ENCODE measurements at places on chromosomes 16 and 17.
A peak's percentile ranks its signal among the peaks of the same experiment; 100 is the strongest.

DNA sequence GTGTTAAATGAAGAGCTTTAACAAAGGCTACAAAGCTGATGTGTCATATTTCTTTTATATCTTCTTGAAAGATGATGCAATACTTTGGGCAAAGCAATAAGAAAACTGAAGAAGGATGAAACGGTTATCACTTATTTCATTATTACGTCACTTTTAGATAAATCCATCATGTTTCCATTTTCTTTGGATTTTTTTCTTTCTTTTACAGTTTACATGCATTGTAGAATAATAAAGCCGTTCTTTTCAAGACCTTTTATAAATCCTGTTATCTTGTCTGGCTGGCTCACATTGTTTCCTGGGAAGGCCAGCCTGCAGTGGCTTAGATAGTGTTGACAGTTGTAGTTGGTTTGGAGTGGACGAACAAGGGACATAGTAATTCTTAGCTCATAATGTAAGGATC lies 28.9 kb downstream of the TANC2 start:
- no peak for DNase-seq

DNA sequence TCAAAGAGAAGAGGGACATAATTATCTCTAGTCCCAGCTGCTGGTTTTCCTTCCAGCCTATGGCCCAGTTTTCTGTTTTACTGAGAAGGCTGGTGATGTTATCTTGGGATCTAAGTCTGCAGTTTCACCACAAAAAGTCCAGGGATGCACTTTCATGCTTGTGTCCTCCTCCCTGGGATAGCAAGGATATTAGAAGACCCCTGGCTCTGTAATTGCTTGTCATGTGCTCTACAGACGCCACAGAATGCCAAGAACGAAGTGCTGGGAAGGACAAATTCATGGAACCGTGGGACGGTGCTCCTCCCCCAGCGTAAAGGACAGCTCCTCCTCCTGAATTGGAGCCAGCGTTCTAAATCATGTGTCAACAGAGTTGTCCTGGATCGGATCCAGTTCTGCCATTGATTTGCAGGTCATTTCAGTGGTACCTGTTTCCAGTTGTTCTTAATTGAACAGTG lies 8.6 kb downstream of the MAPT start:
- DNase-seq = no peak

DNA sequence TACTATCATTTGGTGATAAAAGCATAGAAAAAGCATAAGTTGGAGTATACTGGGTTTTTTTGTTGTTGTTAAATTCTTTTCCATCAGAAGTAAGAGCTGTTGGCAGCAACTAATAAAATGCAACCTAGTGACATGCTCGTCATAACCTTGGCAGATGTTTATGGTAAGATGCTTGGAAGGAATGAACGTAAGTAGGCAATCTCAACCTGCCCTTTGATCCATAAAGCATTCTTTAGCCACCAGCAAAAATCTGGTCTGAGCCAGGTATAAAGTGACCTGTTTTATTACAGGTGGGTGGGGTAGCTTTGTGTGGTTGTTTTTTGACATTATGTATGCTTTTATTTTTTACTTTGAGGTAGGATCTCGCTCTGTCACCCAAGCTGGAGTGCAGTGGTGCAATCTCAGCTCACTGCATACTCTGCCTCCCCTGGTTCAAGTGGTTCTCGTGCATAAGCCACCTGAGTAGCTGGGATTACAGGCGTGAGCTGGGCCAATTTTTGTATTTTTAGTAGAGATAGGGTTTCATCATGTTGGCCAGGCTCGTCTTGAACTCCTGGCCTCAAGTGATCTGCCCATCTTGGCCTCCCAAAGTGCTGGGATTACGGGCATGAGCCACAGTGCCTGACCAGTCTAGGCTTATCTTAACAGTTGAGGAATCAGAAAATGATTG lies 22.0 kb downstream of the WSB1 start:
- DNase-seq = no peak

- no peak for DNase-seq
Observed at GRCh38 chr16:4785758-4786433, 2.2 kb downstream of the SEPTIN12 start.

DNA sequence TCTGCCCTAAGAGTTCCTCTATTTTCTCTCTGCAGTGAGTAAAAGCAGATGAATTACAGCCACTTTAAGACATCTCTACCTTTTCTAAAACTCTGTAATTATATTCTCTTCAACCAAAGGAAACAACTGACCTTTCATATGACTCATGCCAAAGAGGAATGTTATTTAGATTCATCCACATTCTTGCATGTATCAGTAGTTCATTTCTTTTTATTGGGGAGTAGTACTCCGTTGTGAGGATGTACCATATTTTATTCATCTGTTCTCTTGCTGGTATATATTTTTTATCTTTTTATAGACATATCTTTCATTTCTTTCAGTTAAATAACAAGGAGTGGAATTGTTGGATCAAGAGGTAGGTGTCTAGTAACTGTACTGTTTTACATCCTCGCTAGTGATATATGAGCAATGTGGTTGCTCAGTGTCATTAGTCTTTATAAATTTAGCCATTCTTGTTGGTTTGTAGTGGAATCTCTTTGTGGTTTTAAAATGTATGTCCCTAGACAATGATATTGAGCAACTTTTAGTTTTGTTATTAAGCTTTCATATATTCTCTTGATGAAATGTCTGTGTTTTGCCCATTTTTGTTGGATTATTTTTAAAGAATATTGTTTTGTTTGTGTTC lies 7.8 kb upstream of the MYH8 start:
- DNase-seq = peak; percentile 60

DNA sequence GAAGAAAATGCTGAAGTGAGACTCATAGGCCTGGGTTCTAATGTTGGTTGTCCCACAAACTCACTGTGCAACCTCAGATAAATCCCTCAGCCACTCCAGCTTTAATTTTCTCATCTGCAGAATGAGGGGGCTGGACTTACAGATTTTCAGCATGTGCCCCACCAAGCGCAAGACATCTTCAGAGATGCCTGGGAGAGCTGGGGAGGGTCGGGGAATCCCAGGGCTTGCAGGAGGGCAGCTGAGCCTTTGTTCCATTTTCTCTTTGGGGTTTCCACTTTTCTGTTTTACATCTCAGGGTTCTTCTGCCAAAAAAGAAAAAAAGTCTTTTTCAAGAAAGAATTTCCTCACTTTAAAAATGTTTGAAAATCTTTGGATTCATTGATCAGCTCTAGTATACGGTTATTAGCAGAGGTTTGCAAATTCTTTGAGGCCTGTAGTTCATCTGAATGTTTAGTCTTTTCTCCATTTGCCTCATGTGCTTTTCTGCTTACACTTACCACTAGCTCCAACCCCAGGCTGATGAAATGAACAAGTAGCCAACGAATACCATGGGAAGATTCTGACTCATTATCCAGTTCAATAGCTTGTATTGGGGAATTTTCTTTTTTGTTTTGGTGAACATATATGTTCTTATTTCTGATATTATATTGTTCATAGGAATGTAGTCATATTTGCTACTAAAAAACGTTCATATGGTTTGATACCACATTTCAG lies 56.4 kb downstream of the CHD9 start:
- no peak for DNase-seq

GRCh38 chr17:2943981-2944380 lies 119.4 kb downstream of the OR1D5 start:
- DNase-seq = no peak

GRCh38 chr17:42673885-42674754 lies 2.7 kb downstream of the PLEKHH3 start:
- DNase-seq = peak; percentile 79

DNA sequence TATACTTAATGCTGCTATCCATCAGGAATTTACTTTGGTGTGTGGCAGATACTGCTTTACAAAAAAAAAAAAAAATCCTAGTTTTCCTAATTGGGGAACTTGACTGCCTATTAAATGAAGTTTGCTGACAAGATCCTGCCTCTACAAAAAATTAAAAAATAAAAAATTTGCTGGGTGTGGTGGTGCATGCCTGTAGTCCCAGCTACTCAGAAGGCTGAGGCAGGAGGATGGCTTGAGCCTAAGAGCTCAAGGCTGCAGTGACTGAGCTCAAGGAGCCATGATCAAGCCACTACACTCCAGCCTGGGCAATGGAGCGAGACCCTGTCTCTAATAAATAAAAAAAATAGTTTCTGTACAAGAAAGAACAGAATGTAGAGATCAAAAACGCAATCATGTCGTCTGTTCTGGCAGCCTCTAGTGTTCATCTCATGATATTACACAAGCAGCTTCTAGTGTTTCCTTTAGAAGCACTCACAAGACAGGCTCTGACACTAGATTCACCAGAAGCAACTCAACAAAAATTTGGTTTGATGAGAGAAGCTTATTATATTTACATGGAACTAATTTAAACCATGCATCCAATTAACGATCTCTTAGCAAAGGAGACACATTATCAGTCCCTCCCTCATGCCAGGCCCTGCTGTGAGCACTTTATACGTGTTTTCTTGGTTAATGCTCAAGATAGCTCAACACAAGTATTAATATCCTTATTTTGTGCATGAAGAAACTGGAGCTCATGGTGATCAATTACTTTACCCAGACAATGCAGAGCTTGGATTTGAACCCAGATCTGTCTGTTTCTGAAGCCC lies 6.8 kb upstream of the KRTAP17-1 start:
- peak; percentile 76 for DNase-seq

GRCh38 chr17:77769762-77770161 lies 188.7 kb upstream of the TNRC6C start:
- no peak for DNase-seq

GRCh38 chr16:62021161-62021581 lies 15.1 kb downstream of the CDH8 start:
- DNase-seq = no peak

DNA sequence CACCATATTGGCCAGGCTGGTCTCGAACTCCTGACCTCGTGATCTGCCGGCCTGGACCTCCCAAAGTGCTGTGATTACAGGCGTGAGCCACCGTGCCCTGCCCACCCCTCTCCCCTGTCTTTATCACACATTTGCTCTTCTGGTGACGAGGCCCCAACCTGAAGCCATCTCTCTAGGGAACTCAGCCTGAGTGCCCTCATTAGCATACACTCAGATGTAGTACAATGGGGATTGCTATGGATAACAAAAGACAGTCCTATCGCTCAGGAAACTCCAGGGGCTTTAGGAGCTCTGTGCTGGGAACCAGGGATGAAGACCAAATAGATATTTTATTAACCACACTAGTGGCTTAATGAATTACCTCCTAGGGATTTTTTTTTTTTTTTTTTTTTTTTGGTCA lies 100.7 kb downstream of the MARF1 start:
- DNase-seq = no peak

- no peak for DNase-seq
Observed at GRCh38 chr16:27722892-27723450, 173.0 kb downstream of the KATNIP start.

- DNase-seq = no peak
Observed at GRCh38 chr17:1497831-1498230, 5.3 kb upstream of the MYO1C start.

DNA sequence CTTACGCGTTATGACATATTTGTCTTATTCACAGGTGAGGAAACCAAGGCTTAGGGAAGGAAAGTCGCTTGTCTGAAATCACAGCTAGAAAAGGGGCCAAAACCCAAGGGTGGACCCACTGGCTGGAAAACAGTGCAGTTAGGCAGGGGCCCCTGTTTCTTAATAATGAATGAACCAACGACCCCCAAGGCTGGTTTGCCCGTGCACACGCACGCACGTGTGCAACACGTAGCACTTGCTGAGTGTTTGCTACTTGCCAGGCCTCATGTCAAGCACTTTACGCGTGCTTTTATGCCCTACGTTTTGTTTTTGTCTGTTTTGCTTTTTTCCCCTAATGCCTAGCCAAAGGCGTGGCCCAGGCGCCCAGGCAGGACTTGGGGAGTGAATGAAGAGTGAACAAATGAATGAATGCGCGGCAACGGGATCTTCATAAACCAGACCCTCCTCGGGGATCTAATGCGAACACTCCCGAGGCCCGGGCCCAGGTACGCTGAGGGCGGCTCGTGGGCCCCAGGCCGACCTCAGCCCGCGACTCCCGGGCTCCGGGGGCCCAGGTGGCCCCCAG lies 571 bp upstream of the USP10 start:
- DNase-seq = no peak

DNA sequence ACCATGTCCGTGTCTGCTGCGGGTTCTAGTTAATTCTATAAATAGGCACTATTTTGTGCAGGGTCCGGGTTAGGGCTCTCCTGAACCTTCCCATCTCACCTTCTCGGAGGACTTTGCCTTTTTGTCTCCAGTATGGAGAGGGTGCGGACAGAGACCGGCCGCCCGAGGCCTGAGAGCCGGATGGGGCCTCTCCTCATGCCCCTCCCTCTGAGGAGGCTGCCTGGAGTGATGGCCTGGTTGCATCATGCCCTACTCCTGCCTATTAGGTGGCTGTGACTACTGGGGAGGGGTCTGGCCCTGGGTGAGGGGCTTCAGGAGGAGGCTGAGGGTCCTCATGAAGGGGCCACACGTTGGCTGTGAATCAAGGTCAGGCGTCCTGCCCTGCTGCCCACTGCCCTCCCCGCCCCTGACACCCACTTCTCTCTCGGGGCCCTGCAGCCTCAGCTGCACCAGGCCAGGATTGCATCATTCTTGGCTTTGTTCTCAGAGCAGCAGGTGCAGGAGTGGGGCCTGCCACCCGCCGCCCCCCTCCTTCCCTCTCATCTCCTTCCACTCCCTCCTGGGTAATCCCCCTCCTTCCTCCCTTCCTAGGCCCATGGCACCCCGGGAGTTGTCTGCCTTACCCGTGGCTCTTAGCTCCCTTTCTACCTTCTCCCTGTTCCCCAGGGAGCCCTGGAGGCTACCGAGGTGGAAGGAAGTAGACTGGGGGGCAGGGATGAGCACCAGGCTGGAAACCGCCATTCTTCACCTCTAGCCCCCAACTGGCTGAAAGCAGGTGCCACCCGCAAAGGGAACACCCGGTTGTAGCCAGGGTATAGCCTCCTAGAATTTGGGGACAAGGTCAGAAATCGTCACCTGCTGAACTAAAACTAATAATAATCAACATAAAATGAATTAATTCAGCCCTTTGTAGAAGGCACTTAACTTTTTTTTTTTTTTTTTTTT lies 12.7 kb upstream of the ARHGAP23 start:
- DNase-seq = peak; percentile 78

GRCh38 chr17:7972131-7972785 lies 30.2 kb upstream of the GUCY2D start:
- no peak for DNase-seq

GRCh38 chr17:61419496-61420046 lies 19.9 kb downstream of the TBX2 start:
- no peak for DNase-seq

- no peak for DNase-seq
Observed at GRCh38 chr17:66755101-66755943, 79.6 kb upstream of the CACNG5 start.

- DNase-seq = no peak
Observed at GRCh38 chr16:56355786-56356275, 69.5 kb downstream of the AMFR start.

DNA sequence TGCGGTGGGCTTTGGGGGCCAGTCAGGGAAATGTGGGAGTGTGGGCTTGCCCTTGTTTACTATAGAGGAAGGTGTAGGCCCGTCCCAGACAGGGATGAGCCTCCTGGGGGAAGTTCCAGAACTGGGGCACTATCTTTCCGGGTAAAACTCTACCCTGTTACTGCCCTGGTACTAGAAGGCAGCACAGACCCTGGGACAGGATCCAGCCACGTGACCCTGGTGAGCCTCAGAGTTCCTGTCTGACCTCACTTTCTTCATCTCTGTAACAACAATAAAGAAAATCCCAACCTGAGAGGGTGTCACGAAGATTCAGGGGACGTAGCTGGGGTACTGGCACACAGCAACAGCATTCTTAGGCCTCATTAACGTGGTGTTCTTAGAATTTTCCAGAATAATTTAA lies 239.6 kb upstream of the FOXF1 start:
- no peak for DNase-seq

GRCh38 chr16:83689385-83689831 lies 118.4 kb upstream of the HSBP1 start:
- DNase-seq = peak; percentile 98

- no peak for DNase-seq
Observed at GRCh38 chr17:29016345-29017210, 10.7 kb upstream of the SEZ6 start.

- peak; percentile 28 for DNase-seq
Observed at GRCh38 chr17:16211590-16211989, 3.7 kb downstream of the NCOR1 start.
